Large intestine (tissue), 12 donors: ENCODE measurements at places on chromosomes 6 and 20.

GRCh38 chr6:128494440-128494839, 26.0 kb downstream of the PTPRK start:
- DNase-seq, result no peak

- no peak for DNase-seq
Measured at GRCh38 chr6:67914419-67914818, 720.7 kb upstream of the ADGRB3 start.

DNA sequence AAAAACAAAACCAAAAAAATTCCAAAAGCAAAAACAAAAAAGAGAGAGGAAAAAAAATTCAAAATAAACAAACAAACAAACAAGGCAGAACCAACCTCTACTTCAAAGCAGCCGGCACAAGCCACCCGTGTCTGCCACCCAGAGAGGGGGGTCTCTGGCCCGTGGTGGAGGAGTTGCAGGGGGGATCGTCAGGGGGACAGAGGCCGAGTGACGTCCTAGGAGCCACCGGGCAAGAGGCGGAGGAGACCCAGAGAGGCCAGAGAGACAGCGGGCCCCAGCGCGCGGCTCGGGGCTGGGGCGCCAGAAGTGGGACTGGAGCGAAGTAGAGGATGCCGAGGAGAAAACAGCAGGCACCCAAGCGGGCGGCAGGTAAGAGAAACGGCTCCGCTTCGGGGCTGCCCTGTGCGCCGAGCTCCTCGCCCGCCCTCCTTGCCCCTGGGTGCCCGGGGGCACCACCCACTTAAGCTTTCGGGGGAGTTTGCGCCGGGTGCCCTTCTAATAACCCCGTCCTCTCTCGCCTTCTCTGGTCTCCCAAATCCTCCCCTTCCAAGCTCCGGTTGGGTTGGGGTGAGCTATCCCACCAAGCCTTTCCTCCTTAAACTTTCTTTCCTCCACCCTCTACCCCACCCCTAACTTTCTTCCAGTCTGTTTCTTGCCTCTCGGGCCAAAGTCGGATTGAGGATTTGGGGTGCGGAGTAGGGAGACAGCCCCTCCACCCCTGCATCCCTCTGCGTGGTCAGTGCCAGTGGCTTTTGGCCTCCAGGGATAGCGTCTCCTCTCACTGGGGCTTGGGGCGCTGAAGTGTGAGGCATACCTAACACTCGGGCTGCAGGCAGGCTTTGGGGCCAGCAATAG, 1.0 kb downstream of the TSHZ2 start:
- no peak for DNase-seq

DNA sequence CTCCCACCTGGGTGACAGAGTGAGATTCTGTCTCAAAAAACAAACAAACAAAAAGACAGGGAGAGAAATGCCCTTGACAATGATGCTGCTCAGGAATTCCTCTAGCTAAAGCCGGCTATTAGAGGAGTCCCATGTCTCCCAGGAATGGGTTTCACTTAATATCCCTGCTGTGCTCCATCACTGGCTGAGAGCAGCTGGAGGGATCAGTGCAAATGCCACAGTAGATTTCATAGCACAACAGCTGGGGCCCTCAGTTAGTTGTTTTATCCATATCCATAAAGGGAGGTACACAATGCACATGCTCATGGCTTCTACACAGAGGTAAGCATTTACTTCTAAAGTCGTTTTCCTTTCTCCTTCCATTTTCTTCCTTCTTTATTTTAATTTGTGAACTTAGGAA, 742.0 kb upstream of the POU3F2 start:
- DNase-seq, result no peak

- DNase-seq, result no peak
Measured at GRCh38 chr6:109339906-109340678, 42.2 kb downstream of the CD164 start.

- no peak for DNase-seq
Measured at GRCh38 chr6:131867744-131868143, 59.9 kb downstream of the ENPP1 start.

DNA sequence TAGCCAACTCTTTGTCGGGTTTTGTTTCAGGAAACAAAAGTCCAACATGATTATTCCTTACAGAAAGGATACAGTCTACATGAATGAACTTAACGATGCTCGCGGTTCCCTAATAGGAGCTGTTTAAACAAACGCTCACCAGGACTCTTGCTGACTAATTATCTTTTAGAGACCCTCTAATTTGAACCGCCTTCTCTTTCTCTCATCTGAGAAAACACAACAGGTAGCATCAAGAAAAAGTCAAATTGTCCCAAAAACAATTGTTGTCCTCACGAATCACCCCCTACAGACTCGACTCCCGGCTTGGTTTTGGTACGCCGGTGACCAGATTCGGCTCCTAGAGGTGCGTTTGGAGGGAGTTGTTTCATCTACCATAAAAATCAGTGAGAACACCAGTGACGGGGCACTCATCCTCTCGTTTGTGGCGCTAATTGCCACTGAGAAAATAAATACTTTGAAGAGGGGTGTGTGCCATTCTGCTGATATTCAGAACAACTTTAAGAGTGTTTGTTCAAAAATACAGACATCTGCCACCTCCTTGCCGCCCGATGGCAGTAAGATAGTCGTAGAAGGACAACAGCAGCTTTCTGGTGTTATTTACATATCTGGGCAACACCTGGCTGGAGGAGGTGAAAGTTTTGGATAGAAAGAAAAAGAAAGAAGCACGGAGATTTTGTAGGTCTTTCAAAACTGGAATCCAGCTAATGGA, 1.1 kb upstream of the SIM1 start:
- DNase-seq, result no peak

GRCh38 chr6:166587631-166588413, 1.3 kb upstream of the RAMACL start:
- DNase-seq, result no peak

GRCh38 chr20:4683261-4683660, 38.4 kb upstream of the PRND start:
- DNase-seq, result no peak

- peak; percentile 95 for DNase-seq
Measured at GRCh38 chr20:41340327-41341055, at the start of gene LPIN3. Gene LPIN3 (plus strand): TSS chr20:41340821. CDS start chr20:41345804, 4,983 bp downstream.

- DNase-seq, result no peak
Measured at GRCh38 chr20:23702021-23702420, 13.2 kb upstream of the CST4 start.

DNA sequence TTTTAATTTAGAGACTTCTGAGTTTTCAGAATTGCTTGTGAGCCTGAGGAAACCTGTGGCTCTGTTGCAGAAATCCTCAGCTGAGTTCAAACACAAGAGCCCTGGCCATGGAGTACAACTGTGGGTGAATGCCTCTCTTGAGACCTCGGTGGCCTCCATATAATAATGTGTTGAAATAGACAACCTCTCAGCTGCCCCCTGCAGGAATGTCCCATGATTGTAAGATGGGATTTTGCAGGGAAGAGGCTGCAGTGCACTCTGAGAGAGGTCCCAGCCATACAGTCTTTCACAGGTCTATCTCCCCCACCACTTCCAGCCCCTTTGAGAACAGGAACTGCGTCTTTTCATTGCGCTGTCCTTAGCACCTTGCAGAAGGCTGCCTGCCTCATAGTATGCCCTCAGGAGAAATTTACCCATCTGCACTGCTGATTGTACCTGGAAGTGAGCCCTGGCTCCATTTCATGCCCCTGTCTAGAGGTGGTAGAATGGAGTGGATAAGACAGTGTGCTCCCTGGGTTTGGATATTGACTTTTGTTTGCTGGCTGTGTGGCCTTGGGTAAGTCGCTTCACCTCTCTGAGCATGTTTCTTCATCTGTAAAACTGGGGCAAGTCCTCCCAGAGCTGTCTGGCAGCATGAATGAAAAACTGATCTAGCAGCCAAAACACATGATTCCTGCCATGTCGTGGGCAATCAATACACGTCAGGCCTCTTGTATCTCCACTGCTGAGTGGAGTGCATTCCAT, 16.8 kb upstream of the CDH22 start:
- DNase-seq, result no peak

- DNase-seq, result no peak
Measured at GRCh38 chr6:72084992-72085569, 198.7 kb downstream of the RIMS1 start.

DNA sequence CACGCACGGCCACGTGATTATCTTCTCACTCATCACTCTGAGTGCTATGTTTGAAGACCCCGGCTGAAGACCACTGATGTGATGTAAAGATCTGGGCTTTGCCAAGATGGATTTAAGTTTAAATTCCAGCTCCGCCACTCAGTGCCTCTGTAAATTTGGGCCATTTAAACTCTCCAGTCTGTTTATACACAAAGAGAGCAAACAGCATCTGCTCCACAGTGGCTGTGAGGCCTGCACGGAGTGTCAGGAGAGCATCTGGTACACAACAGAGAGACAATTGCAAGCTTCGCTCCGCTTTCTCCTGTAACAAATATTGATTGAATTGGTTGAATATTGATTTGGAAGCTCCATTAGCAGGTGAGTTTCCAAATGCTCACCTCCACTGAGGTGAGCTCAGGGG, 80.5 kb upstream of the FRMD1 start:
- no peak for DNase-seq

DNA sequence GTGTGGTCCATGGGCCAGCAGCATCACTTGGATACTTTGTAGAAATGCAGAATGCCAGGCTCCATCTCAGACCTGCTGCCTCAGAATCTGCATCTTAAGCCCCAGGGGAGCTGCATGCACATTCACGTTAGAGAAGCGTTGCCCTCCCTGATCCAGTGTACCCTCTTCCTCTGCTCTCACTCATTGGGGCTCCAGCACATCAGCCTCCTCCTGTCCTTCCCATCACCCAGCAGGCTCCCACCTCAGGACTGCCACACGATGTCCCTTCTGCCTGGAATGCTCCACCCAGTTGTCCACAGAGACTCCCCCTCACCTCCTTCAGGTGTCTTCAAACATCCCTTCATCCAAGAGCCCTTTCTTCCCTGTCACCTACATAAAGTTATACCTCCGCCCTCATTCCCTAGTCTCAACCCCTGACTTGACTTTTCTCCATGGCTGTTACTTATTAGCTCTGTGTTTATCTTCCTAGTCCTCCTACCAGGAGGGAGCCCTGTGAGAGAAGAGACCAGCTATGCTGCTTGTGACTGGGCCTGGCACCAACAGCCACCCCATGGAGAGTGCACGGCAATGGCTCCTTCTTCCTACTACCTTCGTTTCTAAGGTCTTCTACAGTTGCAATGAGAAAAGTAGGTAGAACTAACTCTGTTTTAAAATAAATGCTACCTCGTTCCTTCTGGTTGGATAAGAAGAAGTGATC, 3.3 kb upstream of the ACSS1 start:
- peak; percentile 80 for DNase-seq

GRCh38 chr6:14026831-14027539, 90.6 kb upstream of the CD83 start:
- DNase-seq, result no peak

GRCh38 chr6:56516003-56516402, 126.7 kb downstream of the DST start:
- DNase-seq, result no peak

DNA sequence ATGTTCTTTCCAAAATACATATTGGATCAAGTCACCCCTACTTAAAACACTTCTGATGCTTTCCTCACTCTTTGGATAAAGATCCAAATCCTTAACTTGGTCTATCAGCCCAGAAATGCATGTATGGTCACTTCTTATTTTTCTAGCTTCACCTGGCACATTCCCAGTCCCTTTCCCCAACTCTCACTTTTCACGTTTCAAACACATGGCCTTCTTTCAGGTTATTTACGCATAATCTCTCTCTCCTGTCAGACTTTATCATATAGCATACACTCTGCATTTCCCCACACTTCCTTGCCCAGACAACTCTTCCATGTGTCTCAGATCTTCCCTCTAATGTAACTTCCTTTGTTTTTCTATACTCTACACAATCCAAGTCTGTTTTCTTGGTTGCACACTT, 12.8 kb downstream of the PHIP start:
- DNase-seq, result no peak

DNA sequence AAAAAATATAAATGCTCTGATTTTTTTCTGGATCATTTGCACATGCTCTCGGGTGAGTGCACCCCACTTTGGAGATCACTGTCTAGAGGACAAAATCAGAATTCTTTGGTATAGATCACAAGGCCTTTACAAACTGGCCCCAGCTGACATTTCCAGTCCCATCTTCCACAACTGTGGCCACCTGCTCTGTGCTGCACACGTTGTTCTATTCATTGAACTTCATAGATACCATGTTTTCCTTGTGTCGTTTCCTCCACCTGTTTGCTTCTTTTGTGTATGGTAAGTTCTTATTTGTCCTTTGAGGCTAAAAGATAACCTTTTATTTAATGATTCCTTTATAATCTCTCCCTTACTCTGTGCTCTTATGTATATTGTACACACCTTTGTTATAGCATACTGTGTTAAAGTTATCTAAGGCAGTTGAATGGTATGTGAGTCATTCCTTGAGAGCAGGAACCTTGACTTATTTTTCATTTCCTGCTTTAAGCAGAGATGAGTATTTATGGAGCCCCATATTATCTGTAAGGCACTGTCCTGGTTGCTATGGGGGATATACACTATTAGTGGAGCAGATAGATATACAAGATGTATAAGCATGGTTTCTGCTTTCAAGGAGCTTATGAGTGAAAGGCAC, 12.0 kb upstream of the SLC17A5 start:
- peak; percentile 42 for DNase-seq

GRCh38 chr6:100808638-100809275, 72.4 kb downstream of the ASCC3 start:
- no peak for DNase-seq

GRCh38 chr6:118542184-118542952, 5.7 kb upstream of the PLN start:
- DNase-seq, result no peak

GRCh38 chr6:147852772-147853171, 344.3 kb downstream of the SAMD5 start:
- DNase-seq, result no peak

- DNase-seq, result no peak
Measured at GRCh38 chr6:158465257-158465656, 94.6 kb upstream of the TMEM181 start.

- DNase-seq, result no peak
Measured at GRCh38 chr6:119672725-119673124, 323.2 kb upstream of the MAN1A1 start.

DNA sequence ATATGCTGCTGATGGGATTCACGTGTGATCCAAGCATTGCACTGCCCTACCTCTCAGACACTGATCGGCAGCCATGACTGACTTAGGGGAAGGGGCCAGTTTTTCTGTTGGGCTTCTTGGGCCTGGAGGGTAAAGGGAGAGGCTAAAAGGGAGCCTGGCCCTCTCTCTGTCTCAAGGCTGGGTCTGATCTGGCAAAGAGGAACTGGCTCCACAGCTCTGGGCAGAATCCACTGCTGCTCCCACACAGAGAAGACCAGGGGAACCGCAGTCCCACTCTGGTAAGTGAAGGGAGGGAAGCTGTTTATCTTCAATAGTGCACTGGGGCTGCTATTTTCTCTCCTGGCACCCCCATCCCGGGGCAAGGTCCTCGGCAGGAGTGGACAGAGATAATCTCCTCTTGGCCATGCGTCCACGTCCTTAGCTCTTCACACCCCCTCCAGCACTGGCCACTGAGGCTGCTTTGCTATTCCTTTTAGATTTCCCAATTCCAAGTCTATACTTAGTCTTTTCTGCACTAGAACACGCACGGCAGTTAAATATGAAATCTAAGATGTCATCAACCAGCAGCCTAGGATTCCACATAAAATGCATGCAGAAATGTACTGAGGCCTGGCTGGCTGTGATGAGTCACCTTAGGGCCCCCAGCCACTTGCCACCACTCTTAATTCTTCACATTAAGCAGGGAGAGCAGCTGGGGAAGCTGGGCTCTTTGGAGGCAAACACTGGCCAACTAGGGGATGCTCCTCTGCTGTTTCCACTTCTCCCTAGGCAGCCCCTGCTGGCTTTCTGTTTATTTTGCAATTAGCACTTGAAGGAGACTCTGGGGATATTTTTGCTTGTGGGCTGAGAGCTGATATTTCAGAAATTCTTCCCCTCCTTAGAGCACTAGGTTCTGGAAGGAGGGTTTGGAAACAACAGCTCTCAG, 87.8 kb upstream of the ARMC2 start:
- DNase-seq, result no peak
